Aorta (tissue), 5 donors: ENCODE measurements at places on chromosomes 12 and 14. TPM values are rescaled to one million over a fixed set of nuclear protein-coding genes. Genes with fewer than 3 reads are reported as not detected.

GRCh38 chr12:40149673-40150260, 43.9 kb upstream of the SLC2A13 start:
- no peak for DNase-seq
- H3K27ac ChIP-seq, result no peak overlapping the region
- H3K4me3 ChIP-seq, result no peak overlapping the region
- no peaks in the 10 kb centered on the region for H3K27me3 ChIP-seq
- no peaks in the 10 kb centered on the region for H3K36me3 ChIP-seq

DNA sequence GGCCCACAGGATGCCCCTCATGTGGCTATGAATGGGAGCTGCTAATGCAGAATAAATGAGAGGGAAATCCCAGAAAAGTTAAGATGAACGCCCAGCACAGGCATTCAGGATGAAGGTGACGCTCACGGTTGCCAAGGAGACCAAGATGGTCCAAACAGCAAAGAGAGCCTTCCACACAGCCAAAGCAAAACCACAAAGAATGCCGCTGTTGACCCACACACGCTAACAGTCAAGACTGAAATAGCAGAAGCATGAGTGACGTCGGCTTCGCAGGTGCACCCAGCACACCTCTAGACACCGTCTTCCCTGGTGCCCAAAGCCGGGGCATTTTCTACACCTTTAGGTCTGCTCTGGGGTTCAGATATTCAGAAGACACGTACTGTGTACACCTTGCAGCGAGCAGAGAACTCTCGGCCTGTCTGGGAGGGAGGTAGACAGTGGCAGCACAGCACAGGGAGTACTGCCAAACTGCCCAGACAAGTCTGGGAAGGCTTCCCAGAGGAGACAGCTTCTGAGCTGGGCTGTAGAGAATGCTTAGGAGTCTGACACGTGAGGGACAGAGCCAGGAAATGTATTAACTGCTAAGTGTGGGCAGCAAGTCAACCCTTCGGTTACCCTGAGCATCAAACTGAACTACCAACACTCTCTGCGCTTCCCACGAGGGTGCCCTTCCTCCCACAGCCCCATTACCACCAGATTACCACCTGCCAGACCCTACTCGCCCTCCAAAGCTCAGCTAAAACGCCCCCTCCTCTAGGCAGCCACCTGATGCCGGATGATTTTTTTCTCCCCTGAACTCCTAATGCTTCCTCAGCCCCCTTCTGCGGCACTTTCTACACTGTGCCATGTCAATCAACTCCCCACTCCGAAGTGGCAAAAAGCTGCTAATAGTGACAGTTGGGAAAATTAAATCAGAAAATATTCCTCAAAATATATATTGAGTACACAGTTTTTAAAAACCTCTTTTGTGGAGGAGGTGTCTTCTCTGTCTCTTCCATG, 50.1 kb downstream of the CCDC88C start:
- H3K4me3 ChIP-seq, result no peak overlapping the region
- no peaks in the 10 kb centered on the region for H3K4me1 ChIP-seq
- H3K27ac ChIP-seq, result no peak overlapping the region
- no peak for DNase-seq
- no peaks in the 10 kb centered on the region for H3K36me3 ChIP-seq

DNA sequence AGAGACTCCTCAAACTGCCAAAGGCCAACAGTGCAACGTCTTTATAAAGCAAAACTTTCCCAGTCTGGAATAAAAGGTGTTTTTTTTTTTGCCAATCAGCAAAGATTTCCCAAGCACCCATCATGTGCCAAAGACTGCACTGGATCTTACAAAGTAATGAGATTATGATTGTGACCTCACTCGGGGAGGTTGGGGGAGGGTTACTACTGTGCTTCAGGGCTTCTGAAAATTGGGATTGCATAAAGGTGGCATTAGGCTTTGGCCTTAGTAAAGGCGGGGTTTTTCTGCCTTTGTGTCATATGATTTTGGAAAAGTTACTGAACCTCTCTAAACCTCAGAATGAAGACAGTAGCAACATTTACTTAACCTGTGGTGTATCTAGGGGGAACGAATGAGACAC, 233.8 kb downstream of the DACT1 start:
- H3K4me3 ChIP-seq, result no peak overlapping the region
- no peaks in the 10 kb centered on the region for H3K36me3 ChIP-seq
- H3K4me1 ChIP-seq, result no peaks in the 10 kb centered on the region
- no peak overlapping the region for H3K27ac ChIP-seq
- no peaks in the 10 kb centered on the region for H3K27me3 ChIP-seq

- no peaks in the 10 kb centered on the region for H3K27me3 ChIP-seq
- no peak overlapping the region for H3K4me3 ChIP-seq
- H3K27ac ChIP-seq, result no peak overlapping the region
- H3K4me1 ChIP-seq, result no peaks in the 10 kb centered on the region
- no peak for DNase-seq
- no peaks in the 10 kb centered on the region for H3K36me3 ChIP-seq
These were observed 18.1 kb upstream of the PHLDA1 start for GRCh38 chr12:76049575-76050251.

DNA sequence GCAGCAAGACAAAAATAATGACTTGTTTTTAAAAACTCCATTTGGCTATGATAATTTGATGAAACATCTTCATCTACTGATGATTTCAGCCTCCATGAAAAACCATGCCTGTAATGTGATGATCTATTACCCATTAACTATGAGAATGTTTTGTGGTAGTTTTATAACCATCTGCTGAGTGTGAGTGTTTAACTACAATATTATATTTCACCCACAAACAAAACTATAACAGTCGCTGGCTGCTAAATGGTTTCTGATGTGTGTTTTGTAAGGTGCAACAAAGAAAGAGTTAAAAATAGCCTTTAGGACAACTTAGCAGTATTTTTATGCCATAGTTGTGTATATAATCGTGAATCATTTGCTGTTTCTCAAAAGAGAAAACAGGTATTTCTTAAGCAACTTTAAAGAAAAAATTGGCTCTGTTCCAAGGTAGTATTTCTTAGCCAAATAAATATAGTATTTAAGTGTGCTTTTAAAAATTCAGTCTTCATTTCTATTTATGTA, 4.9 kb downstream of the PTHLH start:
- DNase-seq, result no peak
- no peak overlapping the region for H3K4me3 ChIP-seq
- H3K27ac ChIP-seq, result no peak overlapping the region

GRCh38 chr12:89882050-89882449, 173.4 kb upstream of the ATP2B1 start:
- H3K4me1 ChIP-seq, result no peaks in the 10 kb centered on the region
- no peak overlapping the region for H3K4me3 ChIP-seq
- H3K27ac ChIP-seq, result no peak overlapping the region
- no peaks in the 10 kb centered on the region for H3K27me3 ChIP-seq

The SALL2 gene
- total RNA-seq, result 9.2 TPM

The HOTAIR gene
- 9.7 TPM for total RNA-seq

DNA sequence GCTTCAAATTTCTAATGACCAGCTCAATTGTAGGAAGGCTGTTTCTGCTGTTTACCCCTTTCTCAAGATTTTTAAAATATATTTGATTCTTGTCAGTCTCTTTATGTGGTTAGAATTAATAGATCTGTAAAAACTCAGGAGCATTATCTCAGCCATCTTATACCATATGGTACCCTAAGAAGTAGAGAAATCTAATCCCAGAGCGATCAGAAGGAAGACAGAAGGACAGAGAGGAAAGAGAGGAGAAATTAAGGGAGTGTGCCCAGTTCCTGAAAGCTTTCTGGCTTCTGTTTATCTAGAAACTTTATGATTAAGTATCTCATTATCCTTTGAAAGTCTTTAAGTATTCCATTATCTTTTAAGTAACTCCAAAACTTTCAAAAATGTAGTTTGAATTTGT, 152.1 kb upstream of the NAV3 start:
- no peak overlapping the region for H3K27ac ChIP-seq
- H3K27me3 ChIP-seq, result no peaks in the 10 kb centered on the region
- H3K36me3 ChIP-seq, result no peaks in the 10 kb centered on the region
- H3K4me1 ChIP-seq, result no peaks in the 10 kb centered on the region

- H3K27ac ChIP-seq, result no peak overlapping the region
- no peak for DNase-seq
- H3K4me1 ChIP-seq, result no peaks in the 10 kb centered on the region
- no peak overlapping the region for H3K4me3 ChIP-seq
- H3K36me3 ChIP-seq, result no peaks in the 10 kb centered on the region
- H3K27me3 ChIP-seq, result no peaks in the 10 kb centered on the region
These were observed 224.9 kb downstream of the NTF3 start for GRCh38 chr12:5656836-5657235.

DNA sequence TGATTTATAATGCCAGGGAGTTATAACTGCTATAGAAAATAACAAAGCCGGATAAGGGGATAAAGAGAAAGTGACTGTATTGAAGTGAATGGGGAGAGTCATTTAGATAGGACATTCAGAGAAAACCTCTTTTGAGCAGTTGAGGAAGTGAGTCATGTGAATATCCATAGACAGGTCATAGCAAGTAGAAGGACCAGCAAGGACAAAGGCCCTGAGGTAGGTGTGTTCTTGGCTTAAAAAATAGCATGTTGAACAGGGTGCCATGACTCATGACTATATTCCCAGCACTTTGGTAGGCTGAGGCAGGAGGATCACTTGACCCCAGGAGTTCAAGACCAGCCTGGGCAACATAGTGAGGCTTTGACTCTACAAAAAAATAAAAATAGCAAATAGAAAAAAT, 51.5 kb upstream of the RAP1B start:
- H3K27ac ChIP-seq, result no peak overlapping the region
- H3K4me3 ChIP-seq, result no peak overlapping the region
- no peaks in the 10 kb centered on the region for H3K4me1 ChIP-seq
- no peaks in the 10 kb centered on the region for H3K27me3 ChIP-seq

GRCh38 chr12:356276-356988, 32.7 kb downstream of the KDM5A start:
- no peak overlapping the region for H3K4me3 ChIP-seq
- no peak for DNase-seq
- H3K27me3 ChIP-seq, result no peaks in the 10 kb centered on the region
- no peak overlapping the region for H3K27ac ChIP-seq

DNA sequence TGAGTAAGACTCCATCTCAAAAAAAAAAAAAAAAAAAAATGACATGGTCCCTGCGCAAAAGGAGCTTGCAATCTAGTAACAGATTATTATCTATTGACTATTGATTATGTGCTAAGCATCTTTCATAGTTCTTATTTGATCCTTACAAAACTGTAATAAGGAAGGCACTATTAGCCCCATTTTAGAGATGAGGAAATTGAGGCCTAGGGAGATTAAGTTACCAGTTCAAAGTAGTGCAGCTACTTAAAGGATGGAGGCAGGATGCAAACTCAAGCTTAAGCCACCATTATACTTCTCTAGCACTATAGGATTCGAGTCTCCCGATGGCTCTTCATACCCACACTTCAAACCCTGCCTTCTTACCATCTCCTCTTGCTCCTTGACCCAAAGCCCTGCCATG, 31.3 kb downstream of the PLXNC1 start:
- no peaks in the 10 kb centered on the region for H3K36me3 ChIP-seq
- no peaks in the 10 kb centered on the region for H3K27me3 ChIP-seq
- H3K27ac ChIP-seq, result no peak overlapping the region
- no peak overlapping the region for H3K4me3 ChIP-seq
- no peak for DNase-seq
- no peaks in the 10 kb centered on the region for H3K4me1 ChIP-seq

DNA sequence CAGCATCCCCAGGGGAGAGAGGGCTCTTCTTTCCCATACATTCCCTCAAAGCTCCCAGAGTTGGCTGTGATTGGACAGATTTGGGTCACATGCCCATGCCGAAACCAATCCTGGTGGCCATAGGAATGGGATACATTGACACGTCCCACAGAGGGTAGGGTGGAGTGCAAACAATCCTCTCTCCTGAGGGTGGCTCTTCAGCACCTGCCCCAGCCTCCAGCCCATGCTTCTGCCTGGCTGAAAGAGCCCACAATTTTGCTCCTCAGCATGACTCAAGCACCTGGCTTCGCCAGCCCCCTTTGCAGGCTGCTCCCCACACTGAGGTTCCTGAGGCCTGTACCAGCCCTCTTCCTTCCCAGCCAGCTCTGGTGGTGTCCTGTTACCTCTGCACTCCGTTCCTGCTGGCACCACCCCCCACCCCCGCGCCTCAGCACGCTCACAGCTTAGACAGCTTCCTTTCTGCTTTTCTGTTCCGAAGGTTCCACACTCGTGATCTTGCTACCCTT, 71.7 kb downstream of the CCDC92 start:
- no peaks in the 10 kb centered on the region for H3K27me3 ChIP-seq
- H3K27ac ChIP-seq, result no peak overlapping the region
- peak; percentile 68 for DNase-seq
- no peak overlapping the region for H3K4me3 ChIP-seq

The ZNF26 gene
- 16.7 TPM for total RNA-seq

DNA sequence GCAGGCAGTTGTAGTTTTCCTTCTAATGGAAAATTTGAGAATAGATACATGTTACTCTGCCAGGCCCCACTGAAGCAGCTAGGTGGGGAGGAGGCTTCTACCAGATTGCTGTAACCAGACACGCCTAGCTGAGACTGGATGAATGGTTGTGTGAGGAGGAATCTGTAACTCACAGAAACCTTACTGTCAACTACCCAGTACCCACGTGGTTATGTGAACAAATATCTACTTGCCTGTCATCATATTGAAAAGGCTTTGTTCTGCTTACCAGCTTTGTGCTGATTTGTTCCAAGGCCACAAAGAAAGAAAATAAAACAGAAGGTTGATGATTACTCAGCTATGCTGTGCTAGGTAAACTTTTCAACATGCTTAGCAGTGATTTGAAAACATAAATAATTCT, 167.2 kb downstream of the CAPZA3 start:
- no peak for DNase-seq
- no peak overlapping the region for H3K4me3 ChIP-seq
- H3K27me3 ChIP-seq, result no peaks in the 10 kb centered on the region

DNA sequence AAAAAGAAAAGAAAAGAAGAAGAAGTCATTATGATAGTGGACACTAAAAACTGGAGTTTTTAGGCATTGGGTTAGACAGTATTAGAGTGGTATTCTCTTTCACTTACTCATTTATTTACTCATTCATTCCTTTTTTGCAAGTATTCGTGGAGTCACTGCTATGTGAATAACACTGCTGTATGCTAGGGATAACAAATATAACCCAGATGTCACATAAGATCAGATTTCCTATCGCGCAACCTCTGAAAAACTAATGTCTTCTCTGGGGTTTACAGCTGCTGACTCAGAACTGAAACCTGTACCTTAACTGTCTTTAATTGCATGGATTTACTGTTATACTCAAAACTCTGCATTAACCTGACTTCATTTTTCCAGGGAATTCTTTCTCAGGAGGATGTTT, 353.7 kb downstream of the LRIG3 start:
- H3K27me3 ChIP-seq, result no peaks in the 10 kb centered on the region
- H3K4me3 ChIP-seq, result no peak overlapping the region
- no peaks in the 10 kb centered on the region for H3K4me1 ChIP-seq
- H3K27ac ChIP-seq, result no peak overlapping the region

GRCh38 chr12:64757771-64758170, 1.4 kb downstream of the GNS start:
- no peaks in the 10 kb centered on the region for H3K4me1 ChIP-seq
- H3K27ac ChIP-seq, result no peak overlapping the region
- H3K27me3 ChIP-seq, result no peaks in the 10 kb centered on the region

DNA sequence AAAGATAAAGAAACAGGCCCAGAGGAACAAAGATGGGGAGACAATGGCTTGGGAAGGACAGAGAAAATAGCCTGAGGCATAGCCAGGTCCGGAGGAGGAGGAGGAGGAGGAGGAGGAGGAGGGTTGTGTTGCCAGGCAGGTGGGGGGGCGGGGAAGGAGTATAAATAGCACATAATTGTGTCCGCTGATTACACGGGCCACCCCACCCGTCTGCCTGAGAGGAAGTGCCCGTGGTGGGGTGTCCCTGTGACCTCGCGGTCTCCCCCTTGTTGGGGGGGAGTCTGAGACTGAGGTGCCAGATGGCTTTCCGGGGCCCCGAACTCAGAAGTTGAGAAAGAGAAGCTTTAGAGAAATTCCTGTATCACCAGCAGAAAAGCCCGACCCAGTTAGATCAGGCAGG, 1.9 kb upstream of the SP7 start:
- no peaks in the 10 kb centered on the region for H3K36me3 ChIP-seq
- no peak overlapping the region for H3K27ac ChIP-seq
- no peaks in the 10 kb centered on the region for H3K4me1 ChIP-seq
- H3K4me3 ChIP-seq, result no peak overlapping the region
